Liver (tissue), 10 donors: ENCODE measurements at places on chromosomes 5 and 9. TPM values are rescaled to one million over a fixed set of nuclear protein-coding genes. Genes with fewer than 3 reads are reported as not detected.

The SERF1A gene
- polyA plus RNA-seq = 1.3 TPM

The FASTKD3 gene
- polyA plus RNA-seq = 9.5 TPM

The SLC25A2 gene
- polyA plus RNA-seq = not detected

The B4GALT1 gene
- polyA plus RNA-seq = 25.9 TPM

The ZNF366 gene
- 0.71 TPM for polyA plus RNA-seq

The CD180 gene
- 0.81 TPM for polyA plus RNA-seq

- no peak for DNase-seq
These were observed 225.7 kb downstream of the FRMD3 start for GRCh38 chr9:83312537-83312936.

DNA sequence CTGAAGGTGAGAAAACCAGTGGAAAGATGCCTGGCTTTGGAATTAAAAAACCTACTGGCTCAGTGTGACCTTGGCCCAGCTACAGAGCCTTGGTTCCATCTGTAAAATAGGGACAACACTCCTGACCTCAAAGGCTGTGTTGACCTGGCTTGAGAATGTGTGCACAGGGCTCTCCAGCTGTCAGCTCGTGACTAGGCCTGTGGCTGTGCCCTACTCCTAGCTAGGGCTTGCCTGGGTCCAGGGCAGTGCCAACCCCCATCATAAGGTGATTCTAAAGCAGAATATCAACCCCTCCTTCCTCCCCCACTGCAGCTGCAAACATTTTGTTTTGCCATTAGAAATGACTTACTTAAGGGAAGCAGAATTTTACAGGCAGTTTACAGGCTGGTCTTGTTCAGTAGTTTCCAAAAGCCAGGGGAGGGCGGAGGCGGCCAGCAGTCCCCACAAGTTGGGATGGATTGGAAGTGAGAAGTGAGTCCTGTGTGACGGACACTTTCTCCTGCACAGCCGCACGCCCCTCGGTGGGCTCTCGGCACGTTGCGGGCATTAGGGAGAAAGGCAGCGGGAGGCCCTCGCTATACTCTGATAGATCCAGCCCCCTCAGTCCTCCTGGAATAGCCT is 7.3 kb downstream of the PITX1 start:
- no peak for DNase-seq

DNA sequence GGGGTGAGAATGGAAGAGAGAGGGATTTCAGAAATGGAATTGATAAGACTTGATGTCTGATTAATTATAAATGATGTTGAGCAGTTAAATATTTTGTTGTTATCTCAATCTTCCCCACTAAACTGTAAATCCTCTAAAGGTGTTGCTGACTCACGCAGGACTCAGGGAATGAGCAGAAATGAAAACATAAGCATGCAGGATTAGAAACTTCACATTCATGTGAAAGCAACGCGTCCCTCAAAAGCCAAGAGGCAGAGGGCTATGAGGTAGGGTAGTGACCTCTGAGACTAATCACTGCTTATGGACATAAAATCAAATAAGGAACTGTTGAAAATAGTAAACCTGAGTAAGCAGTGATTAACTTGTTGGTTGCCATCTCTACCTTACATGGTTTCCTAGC is 21.1 kb downstream of the ADAMTSL1 start:
- no peak for DNase-seq

- DNase-seq = no peak
These were observed 130.0 kb upstream of the DMRTA1 start for GRCh38 chr9:22316645-22317044.

DNA sequence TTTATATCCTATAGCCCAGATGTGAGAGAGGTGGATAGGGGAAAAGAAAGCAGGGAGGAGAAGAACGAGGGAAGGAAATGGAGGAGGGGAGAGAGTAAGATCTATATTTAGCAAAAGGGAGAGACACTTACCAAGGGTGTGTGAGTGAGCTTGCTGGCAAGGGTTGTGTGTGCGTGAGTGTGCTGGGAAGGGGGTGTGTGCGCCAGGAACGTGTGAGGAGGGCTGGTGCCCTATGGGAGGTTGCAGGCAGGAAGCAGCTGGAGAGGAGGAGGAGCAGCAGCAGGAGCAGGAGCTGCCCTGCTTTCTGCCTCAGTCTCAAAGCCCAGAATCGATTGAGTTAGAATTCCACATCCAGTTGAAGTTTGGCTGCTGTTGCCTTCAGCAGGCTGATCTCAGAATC is 148.3 kb upstream of the RUSC2 start:
- DNase-seq = no peak
